Endothelial cell (in vitro differentiated cells): ENCODE measurements at places on chromosomes 5 and 9.

DNA sequence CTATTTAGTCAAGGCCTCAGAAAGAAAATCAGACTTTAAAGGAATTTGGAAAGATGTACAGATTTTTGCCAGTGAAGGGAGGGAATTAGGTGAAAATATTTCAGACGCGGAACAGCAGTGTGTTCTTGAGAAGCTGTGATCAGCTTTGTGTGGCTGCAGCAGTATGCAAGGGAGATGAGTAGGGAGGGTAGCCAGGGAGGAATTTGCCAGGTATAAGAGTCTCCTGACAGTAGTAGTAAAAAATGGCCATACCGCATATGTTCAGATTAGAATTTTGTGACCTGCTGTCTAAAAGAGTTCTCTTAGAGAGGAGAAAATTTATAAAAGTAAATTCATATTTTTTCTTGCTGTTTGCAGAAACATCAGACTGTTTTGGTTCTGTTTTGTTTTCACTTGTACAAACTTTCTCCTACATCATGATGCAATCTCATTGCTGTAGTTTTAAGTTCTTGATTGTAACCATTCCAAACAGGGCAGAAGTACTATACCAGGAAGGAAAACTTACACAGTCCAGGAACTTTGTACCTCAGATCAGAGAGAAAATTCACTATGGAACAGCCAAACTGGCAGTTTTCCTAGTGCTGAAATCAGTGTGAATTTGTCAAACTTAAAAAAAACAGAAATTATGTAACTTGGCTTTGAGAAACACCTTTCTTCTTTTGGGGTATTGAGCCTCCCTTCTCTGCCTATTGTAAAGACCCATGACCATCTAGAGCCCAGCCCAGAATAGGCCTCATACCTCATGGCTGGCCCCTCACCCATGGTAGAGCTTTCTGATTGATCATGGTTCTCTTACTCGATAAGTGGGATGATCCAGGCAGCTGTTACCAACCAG lies 78.4 kb upstream of the NR3C1 start:
- DNase-seq = no peak

DNA sequence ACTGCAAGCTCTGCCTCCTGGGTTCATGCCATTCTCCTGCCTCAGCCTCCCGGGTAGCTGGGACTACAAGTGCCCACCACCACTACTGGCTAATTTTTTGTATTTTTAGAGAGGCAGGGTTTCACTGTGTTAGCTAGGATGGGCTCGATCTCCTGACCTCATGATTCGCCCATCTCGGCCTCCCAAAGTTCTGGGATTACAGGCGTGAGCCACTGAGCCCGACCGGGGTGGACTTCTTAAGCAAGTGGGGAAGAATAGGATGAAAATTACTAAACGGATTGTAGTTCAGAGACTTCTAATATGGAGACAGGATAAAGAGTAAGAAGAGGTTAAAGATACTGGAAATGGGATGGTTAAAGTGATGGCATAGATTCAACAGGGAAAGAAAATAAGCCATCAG lies 132.3 kb upstream of the IRX2 start:
- DNase-seq = no peak

DNA sequence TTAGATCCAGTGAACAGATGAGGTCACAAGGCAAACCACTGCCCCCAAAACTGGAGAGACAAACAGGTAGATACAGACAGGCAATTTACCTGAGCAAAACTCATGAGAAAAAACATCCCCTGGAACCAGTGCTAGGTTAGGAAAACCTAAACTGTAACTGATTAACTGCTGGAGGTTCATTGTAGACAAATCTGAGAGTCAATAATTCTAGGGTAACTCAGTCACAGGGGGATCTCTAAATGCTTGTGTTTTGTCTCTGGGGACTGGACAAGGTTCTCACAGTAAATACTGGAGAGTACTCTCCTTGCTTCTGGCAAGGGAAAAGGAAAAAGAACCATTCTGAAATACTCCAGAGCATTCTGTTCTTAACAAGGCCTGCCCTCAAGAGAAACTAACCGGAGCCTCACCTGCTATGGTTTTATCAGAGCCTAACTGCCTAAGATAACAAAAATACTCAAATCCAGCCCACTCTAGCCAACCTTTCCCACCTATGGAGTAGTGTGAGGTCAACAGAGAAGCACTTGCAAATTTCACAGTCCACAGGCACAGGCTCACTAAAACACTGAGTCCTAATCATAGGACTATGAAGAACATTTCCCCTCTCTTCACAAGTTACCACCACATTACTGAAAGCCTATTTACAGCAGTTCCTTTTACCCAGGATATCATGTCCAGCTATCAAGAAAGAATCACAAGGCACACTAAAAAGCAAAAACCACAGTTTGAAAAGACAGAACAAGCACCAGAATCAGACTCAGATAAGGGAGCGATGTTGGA lies 139.9 kb upstream of the ACOT12 start:
- no peak for DNase-seq

DNA sequence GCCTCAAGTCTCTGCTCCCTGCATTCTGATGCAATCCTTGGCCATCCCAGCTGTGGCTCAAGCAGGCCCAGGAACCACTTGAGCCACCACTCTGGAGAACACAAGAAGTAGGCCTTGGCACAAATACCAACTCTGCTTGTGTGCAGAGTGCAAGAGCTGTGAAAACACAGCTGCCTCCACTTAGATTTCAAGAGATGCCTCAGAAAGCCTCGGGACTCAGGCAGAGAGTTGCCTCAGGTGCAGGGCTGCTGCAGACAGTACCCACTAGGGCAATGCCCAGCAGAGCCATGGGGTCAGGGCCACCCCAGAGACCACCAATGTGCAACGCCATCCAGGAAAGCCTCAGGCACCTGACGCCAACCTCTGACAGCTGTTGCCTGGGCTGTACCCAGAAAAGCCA lies 82.4 kb downstream of the FREM1 start:
- no peak for DNase-seq

- DNase-seq = no peak
These were observed 150.8 kb upstream of the NR3C1 start for GRCh38 chr5:143554187-143554717.

DNA sequence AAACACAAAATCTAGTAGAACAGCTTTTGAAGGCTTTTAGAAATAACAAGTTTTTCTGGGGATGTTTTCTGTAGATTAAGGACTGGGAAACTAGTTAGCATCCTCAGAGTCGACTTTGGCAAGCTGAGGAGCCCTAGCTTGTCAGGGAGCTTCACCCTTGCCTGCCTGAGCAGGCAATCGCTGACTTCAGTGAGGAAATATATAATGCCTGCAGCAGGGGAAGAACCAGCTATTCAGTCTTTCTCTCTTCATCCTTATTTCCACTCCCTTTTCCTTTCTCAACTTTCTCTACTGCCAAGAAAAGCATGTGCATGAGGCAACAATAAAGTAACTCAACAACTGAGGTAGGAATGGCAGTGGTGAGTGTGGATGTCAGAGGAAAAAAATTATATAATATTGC lies 54.7 kb downstream of the PLK2 start:
- DNase-seq = no peak
